ENCODE measurements at places on chromosomes 13 and 19.

GRCh38 chr13:46288570-46289259, 77.0 kb downstream of the LRRC63 start:
- no peak for DNase-seq

DNA sequence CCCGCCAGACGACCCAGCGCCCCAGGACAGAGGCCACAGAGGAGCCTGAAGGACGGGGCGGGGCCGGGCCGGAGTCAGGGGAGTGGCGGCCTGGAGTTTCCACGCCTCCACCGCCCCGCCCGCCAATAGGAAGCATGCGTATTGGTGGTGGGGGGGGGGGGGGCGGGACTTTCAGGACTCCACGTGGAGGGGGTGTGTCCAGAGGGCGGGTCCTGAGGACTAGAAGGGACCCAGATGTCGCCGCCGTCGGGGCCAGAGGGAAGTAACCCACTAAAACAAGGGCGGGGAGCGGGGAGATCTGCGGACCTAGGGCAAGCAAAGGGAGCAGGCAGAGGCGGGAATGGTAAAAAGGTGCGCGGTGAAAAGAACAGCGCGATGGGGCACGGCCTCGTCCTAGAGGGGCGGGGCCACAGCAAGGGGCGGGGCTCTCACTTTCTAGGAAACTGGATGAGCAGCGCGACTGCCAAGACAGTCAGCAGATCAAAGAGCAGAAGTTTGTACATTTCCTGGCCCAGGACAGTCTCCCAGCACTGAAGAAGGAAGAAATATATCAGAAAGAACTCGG, 2.8 kb upstream of the LENG1 start:
- DNase-seq: peak; percentile 81

GRCh38 chr13:76764429-76764828, 121.8 kb downstream of the KCTD12 start:
- no peak for DNase-seq

GRCh38 chr19:27522223-27522622, 1690.7 kb downstream of the UQCRFS1 start:
- DNase-seq: no peak

- DNase-seq: no peak
These were observed 989 bp downstream of the ZNF766 start for GRCh38 chr19:52270266-52270885.

DNA sequence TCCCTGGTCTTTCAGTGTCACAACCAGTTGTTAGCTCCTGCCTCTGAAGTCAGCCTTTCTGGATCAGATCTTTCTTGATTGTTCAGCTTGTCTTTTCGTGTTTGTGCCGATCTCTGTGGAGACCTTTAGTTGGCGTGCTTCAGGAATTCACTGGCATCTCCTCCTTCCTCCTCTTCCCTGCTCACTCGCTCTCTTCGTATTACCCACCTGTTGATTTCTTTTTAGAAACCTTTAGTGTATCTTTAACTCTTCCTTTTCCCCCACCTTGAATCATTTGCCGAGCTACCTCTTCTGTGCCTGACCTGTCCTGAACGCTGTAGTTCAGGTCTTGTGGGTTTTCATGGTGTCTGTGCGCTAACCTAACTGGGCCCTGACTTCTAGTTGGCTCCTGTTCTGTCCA, 64.0 kb upstream of the TEX29 start:
- DNase-seq: no peak

DNA sequence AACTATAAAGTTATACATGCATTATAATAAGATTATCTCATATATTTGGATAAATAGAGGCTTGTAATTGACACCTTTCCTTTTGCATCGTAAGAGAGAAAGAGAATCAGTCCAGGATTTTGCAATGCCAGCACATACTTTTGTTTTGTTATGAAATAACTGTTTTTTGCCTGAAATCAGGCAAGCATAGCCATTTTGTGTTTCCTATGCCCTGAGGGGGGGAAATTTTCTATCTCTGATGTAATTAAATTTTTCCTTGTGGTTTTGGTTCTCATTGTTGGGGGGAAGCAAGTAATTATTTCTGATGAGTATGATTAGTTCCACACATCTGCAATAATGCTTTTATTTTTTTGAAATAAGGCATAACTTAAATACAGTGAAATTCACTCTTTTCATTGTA, 229.4 kb downstream of the NDFIP2 start:
- no peak for DNase-seq

GRCh38 chr13:86848716-86849115, 822.5 kb upstream of the SLITRK5 start:
- no peak for DNase-seq

DNA sequence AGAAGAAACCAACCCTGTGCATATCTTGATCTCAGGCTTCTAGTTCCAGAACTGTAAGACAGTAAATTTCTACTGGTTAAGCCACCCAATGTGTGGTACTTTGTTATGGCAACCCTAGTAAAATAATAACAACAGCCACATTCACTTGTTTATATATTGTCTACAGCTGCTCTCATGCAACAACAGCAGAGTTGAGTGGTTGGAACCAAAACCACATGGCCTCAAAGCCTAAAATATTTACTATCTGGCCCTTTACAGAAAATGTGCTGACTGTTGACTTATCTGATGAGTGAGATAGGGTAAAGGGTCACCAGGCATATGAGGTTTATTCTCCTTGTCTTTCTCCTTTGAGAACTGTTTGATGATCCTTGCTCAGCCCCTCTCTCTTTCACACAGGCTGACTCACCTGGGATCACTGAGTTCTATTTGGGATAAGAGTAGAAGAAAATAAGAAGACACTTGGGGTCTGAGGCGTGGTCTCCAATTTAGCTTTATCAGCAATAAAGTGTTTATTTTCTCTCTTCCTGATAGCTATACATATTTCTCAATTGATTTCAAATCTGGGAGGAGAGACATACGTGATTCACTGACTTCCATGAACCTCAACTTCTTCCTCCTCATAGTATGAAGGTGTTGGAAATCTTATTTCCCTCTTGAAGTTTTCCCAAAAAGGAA, 227.5 kb upstream of the STARD13 start:
- no peak for DNase-seq

DNA sequence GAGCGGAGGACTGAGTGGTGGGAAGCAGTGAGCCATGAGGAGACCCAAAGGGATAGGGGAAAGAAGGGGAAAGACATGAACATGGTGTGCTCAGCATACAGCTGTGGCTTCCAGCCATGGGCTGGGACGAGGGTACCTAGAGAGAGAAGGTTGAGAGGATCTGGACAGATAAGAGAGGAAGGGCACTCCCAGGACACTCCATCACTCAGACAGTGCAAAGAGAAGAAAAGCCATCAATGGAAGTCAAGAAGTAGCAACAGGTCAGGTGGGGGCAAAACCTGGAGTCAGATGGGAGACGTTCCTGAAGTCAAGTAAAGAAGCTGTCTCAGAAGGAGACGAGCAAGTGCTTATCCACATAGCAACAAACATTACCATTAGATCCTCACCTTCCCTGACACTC, 40.2 kb upstream of the UBAC2 start:
- DNase-seq: no peak

GRCh38 chr13:99293178-99293577, 14.0 kb downstream of the GPR183 start:
- DNase-seq: no peak

DNA sequence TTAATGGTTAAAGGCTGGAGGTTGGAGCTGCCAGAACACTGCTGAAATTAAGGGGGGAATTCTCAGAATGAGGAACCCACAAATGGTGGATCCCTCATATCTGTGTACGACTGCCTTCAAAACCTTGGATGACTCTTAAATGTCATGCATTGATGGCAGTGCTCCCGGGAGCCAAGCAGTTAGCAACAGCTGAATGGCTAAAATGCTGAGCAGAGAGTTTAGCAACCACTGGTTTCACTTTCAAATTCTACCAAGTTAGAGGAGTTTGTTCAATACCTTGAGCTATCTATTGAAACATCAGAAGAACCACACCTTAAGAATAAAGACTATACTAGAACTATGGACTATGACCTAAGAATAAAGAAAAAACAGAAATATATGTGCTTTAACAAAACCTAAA, 41.4 kb downstream of the UQCRFS1 start:
- no peak for DNase-seq

DNA sequence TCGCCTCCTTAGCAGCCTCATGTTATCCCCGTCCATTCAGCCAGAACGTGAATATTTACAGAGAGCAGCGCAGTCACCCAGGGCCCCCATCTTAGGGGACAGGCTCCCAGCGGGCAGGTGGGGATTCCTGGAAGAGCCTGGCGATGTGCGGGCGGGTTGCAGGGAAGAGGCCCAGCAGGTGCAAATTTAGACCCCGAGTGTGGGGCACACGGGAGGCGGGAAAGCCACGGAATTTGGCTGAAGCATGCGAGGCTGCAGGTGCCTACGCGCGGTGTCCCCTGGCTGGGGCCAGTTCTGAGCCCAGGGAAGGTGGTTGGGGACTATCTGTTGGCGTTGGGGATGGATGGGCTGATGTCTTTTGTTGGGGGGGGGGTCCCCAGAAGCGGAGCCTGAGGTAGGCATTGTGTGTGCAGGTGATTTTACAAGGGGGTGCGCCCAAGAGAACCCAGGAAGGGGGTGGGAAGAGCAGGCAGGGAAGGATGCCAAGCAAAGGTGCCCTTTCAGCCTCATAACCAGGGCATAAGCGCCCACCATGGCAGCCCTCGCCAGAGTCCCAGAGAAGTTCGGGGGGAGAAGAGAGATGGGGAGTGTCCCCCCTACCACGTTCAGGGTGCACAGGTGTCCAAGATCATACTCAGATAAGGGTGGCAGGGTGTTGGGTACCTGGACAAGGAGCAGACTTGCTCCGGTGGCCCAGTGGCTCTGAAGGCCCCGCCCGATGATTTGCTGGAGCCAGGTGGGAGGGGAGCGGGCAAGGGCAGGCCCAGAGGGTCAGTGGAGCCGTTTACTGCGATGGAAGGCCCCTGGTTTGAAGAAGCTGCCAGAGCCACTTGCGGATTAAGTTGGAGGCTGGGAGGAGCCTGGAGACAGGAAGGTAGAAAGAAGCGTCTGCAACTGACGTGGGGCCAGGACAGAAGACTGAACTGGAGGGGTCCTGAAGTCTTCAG, 1.2 kb downstream of the TPGS1 start:
- no peak for DNase-seq

GRCh38 chr13:44921931-44922758, 67.1 kb downstream of the NUFIP1 start:
- DNase-seq: no peak
